ENCODE measurements at places on chromosomes 6 and 20. TPM values are rescaled to one million over a fixed set of nuclear protein-coding genes. Genes with fewer than 3 reads are reported as not detected.

SMOC2 gene
- 1.7 TPM for total RNA-seq

- DNase-seq: no peak
These were observed 42.6 kb upstream of the ENPP1 start for GRCh38 chr6:131765081-131765803.

BRD2 gene
- total RNA-seq: 181 TPM

- peak; percentile 22 for DNase-seq
These were observed 29.7 kb downstream of the CEP162 start for GRCh38 chr6:84197708-84198107.

GRCh38 chr6:164570801-164571200 lies 738.6 kb downstream of the C6orf118 start:
- DNase-seq: no peak

- no peak for DNase-seq
These were observed 10.1 kb upstream of the SMIM13 start for GRCh38 chr6:11083491-11083890.

DNA sequence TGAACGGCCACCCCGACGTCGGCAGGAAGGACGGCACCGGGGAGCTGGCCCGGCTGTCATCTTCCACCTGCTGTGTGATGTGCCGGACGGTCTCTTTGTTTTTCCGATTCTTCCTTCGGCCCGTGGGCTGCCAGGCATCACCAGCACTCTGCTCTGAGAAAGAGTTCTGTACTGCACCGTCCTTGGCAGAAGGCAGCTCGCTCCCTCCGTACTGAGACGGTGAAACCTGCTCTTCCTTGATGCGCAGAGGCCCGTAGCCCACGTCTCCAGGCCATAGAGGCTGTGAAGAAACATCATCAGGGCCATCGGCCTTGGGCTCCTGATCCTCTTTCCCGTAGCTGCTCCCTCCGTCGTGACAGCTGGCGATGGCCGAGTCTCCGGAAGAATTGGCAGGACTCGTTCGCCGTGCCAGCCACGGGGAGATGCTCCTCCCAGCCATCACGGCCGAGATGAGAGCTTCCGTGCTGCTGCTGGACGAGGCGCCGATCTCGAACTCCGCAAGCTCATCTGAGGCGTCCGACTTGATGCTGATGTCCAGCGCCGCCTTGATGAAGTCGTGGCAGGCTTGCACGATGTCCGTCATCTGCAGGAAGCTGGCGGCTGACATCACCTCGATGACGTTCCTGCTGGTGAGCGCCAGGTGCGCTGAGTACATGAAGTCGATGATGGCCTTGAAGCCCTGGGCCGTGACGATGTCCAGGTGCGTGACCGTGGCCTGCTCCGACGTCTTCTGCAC lies 41.1 kb downstream of the ZBTB46 start:
- no peak for DNase-seq

OXT gene
- total RNA-seq: not detected

DNA sequence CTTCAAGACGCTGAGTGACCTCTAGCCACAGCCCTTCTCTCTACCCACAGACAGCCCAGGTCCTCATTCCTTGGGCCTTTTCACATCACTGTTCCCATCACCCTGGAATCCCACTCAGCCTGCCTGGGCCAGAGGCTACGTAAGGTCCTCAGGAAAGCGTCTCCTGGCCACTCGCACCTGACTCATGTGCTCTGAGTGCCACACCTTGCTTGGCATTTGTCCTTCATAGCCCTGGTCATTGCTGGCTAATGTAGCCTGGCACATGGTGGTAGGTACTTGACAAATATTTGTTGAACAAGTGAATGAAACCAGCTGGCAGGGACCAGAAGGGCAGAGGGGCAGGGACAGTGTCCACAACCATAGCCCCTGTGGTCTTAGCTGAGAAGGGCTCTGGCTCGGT lies 50.6 kb upstream of the FANCE start:
- no peak for DNase-seq

PAX1 gene
- not detected for total RNA-seq

DNA sequence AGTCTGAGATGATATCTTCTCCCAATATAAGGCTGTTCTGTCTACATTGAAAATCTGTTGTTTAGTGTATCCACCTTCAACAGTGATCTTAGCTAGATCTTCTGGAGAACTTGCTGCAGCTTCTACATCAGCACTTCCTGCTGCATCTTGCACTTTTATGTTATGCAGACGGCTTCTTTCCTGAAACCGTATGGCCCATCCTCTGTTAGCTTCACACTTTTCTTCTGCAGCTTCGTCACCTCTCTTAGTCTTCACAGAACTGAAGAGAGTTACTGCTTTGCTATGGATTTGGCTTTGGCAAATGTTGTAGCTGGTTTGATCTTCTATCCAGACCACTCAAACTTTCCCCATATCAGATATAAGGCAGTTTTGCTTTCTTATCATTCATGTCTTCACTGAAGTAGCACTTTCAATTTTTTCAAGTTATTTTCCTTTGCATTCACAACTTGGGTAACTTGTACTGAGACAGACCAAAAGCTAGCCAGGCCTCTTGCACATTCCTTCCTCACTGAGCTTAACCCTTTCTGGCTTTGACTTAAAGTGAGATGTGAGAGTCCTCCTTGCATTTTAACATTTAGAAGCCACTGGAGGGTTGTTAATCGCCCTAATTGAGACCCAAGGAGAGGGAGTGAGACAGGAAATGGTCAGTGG lies 110.1 kb downstream of the PREP start:
- DNase-seq: no peak

DNA sequence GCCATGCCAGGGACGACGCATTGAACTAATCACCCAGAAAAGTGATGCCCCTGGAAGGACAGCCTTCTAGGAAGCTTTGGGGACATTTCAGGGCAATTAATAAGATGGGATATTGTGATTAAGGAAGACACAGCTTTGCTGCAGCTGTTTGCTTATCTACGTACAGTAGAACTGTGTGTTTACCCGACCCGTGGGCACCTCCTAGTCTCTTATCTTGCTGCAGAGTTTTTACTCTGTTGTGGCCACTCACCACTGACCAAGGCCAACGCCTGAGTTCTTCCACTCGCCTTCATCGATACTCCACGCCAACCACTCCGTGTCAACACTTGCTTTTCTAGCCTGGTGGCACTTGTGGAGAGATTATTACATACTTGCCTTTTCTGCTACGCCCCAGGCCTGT lies 105.9 kb upstream of the MLN start:
- peak; percentile 54 for DNase-seq

All from K562 (cell line).